Stimulated activated CD4-positive, alpha-beta T cell treated with anti-CD3 and anti-CD28 coated beads, Interleukin-2, amount 100 ng/mL, for 24 hours (primary cell): ENCODE measurements at places on chromosomes 11 and 22.

DNA sequence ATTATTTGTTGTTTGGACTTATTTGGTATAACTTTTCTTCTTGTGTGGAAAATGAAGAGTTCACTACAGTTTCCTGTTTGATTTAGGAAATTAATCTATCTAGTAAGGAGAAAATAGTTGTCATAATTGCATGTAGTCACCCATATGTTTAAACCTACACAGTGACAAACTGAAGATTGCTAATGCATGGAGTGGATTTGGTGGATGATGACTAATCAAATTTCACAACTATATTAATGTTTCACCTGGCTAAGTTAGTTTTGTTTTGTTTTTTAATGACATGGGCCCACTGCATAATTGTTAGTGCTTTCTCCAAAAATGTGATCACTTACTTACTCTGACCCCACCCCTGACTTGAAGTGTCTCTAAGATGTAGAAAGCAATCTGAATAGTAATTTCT lies 170.6 kb downstream of the DYNC2H1 start:
- no peak for DNase-seq

GRCh38 chr22:45702981-45703380 lies 31.3 kb downstream of the ATXN10 start:
- no peak for DNase-seq

DNA sequence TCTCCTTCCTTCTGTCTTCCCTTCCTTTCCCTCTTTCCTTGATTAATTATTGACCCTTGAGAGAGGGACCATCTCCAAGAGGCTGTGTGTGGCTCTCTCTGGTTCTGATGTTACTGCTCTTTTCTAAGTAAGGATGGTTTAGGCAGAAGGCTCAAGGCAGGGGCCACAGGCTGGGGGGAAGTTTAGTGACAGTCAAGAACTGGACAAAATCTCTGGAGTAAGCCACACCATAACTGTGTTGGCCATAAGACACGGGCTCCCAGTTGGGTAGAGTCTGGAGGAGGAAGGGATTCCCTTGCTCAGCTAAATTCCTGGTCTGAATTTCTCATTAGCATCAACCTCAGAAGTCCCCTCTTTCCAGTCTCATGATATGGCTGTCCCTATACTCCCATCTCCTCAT lies 74.7 kb downstream of the BUD13 start:
- DNase-seq: no peak

DNA sequence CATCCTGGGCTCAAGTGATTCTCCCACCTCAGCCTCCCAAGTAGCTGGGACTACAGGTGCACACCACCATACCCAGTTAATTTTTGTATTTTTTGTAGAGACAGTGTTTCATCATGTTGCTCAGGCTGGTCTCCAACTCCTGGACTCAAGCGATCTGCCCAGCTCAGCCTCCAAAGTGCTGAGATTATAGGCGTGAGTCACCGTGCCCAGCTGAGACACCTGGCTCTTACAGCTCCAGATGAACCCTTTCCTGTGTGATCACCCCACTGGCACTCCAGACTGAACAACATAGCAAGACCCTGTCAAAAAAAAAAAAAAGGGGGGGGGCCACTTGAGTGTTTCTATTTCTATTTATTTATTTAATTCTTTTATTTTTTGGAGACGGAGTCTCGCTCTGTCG lies 1.0 kb upstream of the ADSL start:
- peak; percentile 43 for DNase-seq

GRCh38 chr11:106137061-106137460 lies 59.6 kb downstream of the AASDHPPT start:
- no peak for DNase-seq

DNA sequence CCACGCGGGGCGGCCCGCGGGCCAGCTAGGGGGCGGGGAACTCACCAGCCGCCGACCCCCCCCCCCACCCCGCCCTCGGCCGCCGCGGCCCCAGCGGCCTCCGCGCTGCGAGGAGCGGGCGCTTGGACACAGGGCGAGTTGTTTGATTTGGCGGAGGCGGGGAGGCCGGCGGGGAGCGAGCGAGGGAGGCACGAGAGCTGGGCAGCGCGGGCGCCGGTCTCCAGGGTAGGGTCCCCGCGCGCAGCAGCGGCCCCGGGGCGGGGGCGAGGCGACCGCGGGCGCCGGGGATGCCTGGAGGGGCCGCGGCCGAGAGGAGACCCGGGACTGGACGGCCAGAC lies 64.4 kb downstream of the NAV2 start:
- DNase-seq: no peak

- no peak for DNase-seq
Observed at GRCh38 chr11:60528465-60528864, 13.3 kb downstream of the MS4A13 start.

DNA sequence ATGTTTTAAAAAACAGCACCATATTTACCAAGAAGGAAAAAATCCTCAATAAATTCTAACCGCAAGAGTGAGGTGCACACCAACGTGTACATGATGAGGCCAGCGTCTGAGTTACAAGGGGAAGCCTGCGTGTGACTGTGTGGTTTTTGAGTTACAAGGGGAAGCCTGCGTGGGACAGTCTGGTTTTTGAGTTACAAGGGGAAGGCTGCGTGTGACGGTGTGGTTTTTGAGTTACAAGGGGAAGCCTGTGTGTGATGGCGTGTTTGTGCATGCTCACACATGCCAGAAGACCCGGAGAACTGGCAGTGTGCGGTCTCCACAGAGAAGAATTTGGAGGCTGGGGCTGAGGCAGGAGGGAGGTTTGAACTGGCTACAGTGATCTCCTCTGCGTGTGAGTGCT lies 1376.4 kb downstream of the TBC1D22A start:
- DNase-seq: no peak

DNA sequence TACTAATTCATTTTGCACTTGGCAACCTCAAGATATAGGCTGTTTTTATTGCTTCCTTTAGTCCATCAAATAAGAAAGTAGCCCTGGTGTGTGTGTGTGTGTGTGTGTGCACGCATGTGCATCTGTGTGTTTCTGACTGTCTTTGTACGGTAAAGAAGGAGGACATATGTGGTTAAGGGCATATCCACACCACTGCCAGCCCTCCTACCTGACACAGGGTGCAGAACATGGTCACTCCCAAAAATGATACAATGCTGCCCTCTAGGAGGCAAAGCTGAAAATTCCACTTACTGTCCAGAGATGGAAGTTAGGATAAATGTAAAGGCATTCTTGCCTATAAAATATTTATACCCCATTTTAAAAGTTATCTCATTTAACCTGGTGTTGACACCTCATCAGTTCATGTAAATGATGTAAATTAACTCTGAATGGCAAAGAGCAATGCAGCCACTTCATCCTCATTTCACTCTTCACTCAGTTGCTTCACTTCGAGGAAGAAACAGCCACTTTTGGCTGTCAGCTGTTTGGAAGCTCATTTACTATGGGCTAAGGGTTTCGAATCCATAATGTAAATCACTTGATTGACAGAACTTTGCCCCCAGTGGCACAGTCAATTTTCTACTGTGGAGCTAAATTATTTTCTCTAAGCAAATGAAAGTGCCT lies 83.1 kb upstream of the MTNR1B start:
- no peak for DNase-seq

- DNase-seq: no peak
Observed at GRCh38 chr11:78857688-78858087, 283.0 kb upstream of the NARS2 start.

DNA sequence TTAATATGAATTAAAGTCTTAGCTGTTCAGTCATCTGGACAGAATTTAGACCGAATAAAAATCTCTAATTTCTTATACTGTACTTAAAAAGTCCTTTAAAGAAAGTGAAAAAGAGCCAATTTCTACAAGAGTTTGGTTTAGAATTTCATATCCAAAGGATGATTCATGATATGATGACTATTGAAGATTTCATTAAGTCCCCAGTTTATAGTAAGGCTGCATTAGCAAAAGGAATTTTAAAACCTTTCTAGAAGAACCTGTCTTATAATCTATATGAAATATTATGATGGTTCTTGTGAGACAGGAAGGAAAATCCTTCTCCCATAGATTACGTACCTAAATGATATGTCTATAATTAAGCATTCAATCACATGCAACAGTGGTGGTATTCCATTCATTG lies 34.8 kb downstream of the TSG101 start:
- no peak for DNase-seq

DNA sequence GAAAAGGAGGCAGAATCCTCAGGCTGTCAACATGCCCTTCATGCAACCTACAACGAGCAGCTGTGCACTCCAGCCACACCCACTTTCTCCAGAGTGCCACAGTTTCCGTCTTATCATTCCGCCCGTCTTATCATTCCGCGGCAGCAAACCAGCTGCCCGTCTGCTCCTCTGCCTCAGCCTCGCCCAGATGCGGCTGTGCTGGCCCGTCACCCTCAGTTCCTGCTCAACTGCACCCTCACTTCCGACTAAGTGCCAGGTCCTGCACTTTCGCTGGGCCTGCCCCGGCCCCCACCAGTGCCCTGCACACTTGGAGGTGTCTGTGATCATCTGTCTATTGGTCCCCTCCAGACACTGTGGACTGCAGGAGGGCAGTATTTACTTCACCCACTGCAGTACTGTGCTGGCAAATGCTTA lies 43.7 kb downstream of the MICAL3 start:
- peak; percentile 39 for DNase-seq

- DNase-seq: no peak
Observed at GRCh38 chr11:21634491-21634890, 558.4 kb upstream of the ANO5 start.

GRCh38 chr22:43706151-43706550 lies 106.0 kb downstream of the EFCAB6 start:
- DNase-seq: no peak

GRCh38 chr11:107821199-107821927 lies 37.2 kb downstream of the SLC35F2 start:
- no peak for DNase-seq

DNA sequence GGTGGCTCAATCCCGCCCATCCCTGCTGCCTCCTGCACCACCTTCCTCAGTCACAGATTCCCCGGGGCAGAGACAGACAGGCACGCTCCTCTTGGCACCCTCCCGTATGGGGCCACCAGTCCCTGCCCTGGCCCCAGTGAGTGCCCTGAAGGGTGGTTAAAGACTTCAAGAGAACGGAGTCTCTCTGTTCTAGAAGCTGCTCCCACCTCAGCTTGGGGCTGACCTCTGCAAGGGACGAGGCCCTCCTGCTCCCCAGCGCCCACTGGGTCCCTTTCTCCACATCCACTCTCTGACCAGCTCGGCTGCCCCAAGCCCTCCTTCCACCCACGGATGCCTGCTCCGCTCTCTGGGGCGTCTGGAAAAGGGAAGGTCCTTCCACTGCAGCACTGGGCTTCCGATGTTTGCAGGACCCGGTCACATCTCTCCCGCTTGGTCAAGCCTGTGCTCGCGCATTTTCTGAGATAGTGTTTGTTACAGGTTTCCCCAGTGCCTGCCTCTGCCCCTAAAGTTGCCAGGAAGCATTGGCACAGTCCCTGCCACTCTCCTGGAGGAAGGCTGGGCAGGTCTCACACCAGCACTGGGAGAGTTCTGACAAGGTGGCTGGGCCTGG lies 1487.9 kb downstream of the TBC1D22A start:
- no peak for DNase-seq

DNA sequence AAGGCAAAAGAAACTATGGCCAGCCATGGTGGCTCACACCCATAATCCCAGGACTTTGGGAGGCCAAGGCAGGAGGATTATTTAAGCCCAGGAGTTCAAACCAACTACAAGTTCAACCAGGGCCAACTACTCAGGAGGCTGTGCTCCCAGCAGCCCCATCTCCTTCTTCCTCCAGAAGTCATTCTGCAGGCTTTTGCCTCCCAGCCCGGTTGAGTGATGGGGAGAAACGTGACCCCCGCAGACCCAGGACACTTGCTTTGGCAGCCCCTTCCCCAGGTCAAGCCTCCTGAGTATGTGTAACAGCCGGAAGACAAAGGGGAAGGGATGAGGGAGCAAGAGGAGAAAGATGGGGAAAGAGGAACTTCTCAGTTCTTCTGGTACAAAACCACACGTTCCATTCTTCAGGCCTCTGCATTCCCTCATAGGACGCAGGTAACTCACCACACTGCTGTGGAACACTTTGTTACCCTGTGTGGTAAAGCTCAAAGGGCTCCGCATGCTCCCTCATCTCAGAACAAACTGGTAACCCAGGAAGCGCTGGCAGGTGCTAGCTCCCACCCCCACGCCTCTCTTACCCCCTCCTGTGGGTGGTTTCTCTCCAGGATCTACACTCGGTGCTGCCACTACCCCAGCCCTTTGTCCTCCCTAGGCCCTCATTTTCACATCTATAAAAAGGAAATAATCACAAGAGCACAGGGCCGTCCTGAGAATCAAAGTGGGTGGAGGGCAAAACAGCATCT lies 4.0 kb downstream of the SULT4A1 start:
- DNase-seq: no peak

GRCh38 chr11:2869561-2870427 lies 15.8 kb downstream of the CDKN1C start:
- no peak for DNase-seq

DNA sequence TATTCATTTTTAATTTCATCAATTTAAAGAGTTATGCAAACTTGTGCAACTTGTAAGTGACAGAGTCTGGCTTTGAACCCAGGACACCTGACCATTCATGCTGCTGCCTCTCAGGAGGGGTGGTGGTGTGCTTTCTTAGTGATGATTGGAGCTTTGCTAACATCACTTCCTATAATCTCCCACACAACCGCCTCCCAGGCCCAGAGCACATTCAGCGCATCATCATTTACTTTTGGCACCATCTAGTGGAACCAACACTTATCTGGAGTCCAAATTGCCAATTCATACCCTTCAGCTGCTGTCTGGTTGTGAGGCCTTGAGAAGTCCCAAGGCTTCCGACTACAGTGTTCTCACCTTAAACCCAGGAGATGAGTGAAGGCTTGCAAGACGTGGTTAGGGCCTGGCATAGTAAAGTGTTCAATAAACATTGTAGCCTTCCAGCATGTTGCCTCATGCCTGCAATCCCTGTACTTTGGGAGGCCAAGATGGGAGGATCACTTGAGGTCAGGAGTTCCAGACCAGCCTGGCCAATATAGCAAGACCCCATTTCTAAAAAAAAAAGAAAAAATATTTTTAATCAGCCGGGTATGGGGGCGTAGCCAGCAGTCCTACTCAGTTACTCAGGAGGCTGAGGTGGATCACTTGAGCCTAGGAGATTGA lies 1.1 kb upstream of the TTLL1 start:
- DNase-seq: peak; percentile 49

DNA sequence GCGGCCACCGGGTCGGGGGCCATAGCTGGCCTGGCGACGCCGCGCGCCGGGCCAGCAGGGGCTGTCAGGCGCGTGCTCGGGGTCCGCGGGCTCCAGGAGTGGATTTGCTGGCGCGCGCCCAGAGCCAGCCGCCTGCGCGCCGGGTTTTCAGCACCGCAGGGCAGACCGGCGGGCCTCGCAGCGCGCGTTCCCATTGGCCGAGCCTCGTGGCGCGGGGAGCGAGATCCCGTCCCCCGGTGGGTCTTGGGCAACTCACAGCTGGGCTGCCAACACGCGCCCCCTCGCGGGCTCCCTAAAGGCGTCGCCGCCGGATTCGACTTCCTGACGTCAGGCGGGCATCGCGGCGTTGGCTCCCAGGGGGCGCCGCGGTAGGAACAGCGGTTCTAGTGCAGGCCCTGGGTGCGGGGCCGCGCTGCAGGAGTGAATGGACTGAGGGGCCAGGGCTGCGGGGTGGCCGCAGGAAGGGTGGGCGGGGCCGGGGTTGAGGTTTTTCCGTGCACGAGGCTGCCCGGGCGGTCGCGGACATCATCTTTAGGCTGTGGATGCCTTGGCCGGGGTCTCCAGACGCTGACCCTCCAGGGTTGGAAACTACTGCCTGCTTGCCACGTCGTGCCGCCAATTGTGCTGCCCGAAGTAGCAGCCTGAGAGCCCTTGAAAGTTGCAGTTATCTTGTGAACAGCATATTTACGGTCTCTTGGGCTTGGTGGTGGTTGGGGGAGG lies at the start of gene FADS1:
TSS of gene FADS1 (minus strand) at position 268 of the 720 bp plus-strand sequence. CDS start at position 194, 74 bp downstream.
- DNase-seq: peak; percentile 84

- DNase-seq: no peak
Observed at GRCh38 chr22:38017272-38017920, 33.0 kb upstream of the SOX10 start.
